Stomach (tissue), 19 donors: ENCODE measurements at places on chromosomes 1 and 21. TPM values are rescaled to one million over a fixed set of nuclear protein-coding genes. Genes with fewer than 3 reads are reported as not detected.

PTCH2 gene
- total RNA-seq, result 1.8 TPM

S100A16 gene
- 9.9 TPM for total RNA-seq

BMP8A gene
- total RNA-seq, result not detected

NCSTN gene
- 71.0 TPM for total RNA-seq

DNA sequence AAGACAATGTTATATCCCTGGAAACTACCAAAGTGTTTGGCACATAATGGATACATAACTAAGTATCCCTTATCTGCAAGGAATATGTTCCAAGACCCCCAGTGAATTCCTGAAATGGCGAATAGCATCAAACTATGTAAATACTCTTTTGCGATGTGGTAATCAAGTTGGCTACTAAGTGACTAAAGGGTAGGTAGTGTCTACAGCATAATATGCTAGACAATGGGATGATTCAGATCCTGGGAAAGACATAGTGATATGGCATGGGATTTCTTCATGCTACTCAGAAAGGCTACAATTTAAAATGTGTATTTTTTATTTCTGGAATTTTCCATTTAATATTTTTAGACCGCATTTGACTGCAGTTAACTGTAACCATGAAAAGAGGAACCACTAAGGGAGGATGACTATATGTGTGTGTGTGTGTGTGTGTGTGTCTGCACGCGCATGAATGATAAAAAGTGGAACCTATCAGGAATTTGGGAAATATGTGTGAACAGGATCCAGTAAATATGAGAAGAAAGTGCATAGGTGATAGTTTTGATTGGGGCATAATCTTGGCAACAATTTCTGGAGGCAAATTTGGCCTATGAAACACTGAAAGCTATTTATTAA, 1899.9 kb downstream of the NCAM2 start:
- DNase-seq, result no peak

DNA sequence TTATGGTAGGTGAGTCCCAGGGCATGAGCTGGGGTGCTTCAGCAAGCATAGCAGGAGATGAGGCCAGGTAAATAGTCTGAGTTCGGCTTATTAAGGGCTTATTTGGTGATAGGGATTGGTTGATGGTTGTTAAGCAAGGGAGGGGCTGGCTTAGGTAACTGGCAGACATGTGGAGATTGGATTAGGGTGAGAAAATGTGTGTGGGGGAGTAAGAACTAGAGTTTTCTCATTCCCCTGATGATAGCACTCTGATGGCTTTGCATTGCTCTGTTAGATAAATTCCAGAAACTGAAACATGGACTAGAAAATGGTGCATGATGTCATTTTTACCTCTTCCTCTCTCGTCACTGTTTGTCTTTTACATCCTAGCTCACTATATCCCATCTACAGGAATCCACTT, 53.6 kb downstream of the FGGY start:
- no peak for DNase-seq

GRCh38 chr1:184052194-184052559, 647 bp downstream of the TSEN15 start:
- no peak for DNase-seq

DNA sequence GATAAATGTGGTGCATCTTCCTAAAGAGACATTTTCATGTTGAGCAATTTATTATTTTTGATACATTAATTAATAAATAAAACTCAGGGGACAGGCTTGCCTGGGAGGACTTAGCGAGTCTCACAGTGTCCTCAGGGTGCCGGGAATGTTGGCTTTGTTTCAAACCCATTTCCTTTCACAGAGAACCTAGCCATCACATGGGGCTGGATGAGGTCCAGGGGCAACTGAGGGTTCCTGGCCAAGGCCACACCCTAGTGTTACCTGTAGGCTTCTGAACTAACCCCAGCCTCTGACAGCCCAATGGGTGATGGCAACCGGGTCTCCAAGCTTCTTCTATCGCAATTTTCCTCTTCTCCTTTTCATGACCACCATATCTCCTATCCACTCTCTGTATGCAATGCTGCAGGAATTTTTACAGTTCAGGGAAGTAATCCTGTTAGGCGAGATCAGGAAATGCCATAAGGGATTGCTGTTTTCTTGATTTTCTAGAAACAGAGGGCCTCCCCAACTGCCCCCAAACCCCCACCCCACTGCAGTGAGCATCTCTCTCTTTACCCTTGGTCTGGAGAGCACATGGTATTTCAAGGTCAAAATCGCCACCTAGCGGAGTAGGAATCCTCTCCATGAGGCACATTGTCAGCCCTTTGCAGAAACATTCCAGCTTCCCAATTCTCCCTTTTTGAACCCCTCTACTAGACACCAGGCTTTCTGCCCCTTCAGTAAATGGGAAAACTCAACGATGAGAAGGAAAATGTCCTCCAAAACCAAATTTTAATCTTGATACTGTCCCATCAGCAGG, 22.1 kb upstream of the SMYD3 start:
- no peak for DNase-seq

DNA sequence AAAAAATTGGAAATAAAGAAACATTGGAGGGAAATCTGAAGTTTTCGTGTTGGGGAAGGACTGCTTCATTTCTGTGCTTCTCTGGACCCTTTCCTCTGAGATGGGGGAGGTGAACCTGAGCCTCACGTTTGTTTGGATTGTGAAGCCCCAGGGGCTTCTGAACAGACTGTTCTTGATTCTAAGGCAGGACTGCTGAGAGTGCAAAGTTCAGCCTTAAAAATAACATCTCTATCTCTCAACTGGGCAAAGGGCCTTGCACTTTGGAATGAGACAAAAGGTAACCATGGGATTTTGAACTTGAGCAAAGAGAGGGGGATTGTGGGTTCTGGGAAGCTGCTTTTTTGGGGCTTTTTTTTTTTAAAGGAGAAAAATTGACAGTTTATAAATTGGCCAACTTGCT, 45.0 kb downstream of the GPR88 start:
- no peak for DNase-seq

DNA sequence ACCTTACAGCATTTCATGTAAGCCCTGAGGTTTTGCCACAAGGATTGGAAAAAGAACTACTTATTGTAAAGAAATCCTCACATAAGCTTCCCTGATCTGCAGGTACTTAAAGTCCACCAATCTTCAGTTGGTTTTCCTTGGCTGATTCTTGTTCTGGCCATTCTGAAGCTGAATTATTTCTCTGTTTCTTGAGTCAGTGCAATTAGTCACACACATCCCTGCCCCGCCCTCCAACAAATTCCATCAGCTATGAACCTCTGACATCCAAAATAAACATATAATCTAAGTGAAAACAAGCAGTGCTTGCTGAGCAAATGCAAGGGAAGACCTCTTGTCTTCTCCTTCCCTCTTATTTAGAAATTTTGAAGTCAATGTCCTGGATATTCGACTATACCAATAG, 8.2 kb upstream of the FNDC7 start:
- DNase-seq, result no peak

DNA sequence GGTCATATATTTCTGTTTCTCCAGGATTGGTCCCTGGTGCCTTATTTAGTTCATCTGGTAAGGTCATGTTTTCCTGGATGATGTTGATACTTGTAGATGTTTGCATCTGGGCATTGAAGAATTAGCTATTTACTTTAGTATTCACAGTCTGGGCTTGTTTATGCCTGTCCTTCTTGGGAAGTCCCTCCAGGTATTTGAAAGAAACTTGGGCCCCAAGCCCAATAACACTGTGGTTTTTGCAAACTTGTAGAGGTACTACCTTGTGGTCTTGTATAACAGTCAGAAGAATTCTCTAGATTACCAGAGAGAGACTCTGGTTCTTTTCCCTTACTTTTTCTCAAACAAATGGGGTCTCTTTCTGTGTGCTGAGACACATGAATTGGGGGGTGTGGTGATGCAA, 251.4 kb upstream of the B3GALT2 start:
- DNase-seq, result no peak

DNA sequence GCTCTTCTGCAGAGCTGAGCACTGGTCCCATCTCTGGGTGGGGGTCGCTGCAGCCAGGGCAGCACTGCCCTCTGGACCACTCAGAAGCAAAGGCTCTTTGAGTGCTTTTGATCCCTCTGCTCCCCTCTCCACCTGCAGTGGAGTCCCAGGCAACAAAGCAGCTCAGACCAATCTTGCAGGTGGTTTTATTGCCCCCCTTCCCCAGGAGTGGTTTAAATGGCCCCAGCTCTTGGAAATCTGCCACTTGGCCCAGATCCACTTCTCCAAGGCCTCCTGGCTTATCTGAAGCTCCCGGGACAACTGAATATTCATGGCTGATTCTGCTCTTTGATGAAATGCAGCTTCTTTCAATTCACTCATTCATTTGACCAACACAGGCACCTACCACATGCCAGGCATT, 2.7 kb downstream of the STUM start:
- DNase-seq, result no peak
